ENCODE measurements at places on chromosomes 13 and 19. TPM values are rescaled to one million over a fixed set of nuclear protein-coding genes. Genes with fewer than 3 reads are reported as not detected.

GRCh38 chr19:7885818-7886217 lies 2.5 kb upstream of the LRRC8E start:
- no peaks in the 10 kb centered on the region for H3K27me3 ChIP-seq
- no peaks in the 10 kb centered on the region for H3K36me3 ChIP-seq

- no peak for DNase-seq
- no peak overlapping the region for H3K4me3 ChIP-seq
- H3K4me1 ChIP-seq, result peaks cover 2% of the 10 kb centered on the region
- no peak overlapping the region for H3K27ac ChIP-seq
- no peaks in the 10 kb centered on the region for H3K36me3 ChIP-seq
Measured at GRCh38 chr13:40383132-40383531, 283.3 kb downstream of the FOXO1 start.

GRCh38 chr19:45296355-45296754 lies 26.3 kb downstream of the CKM start:
- H3K4me3 ChIP-seq, result no peak overlapping the region
- peaks cover 47% of the 10 kb centered on the region for H3K4me1 ChIP-seq
- H3K27me3 ChIP-seq, result no peaks in the 10 kb centered on the region

RDH8 gene
- not detected for total RNA-seq

DCLK1 gene
- 0.56 TPM for total RNA-seq

DNA sequence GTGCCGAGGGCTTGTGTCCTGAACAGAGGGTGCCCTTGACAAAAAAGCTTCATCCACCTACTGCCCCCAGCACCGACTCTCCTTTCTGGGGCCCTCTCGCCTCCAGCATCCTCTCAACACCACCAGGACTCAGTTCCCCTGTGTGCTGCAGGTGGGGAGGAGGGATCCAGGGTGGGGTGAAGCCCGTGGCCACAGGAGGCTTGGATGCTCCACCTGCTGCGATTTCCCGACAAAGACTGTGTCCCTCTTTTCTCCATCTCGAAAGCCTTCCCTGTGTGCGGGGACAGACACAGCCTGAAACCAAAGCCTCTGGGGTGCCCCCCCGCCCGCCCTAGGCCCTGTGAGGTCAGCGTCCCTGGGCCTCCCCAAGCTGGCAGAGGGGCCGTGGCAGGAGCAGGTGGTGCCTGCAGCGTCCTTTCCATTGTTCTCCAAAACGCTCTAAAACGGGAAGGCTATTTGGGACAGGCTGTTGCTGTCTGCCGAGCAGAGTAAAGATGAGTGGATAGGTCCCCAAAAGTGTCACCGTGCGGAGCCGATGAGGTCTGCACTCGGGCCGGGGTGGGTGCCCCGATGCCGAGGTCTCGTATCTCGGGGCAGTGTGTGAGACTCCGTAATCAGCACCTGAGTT lies 185.7 kb downstream of the PTPRS start:
- peaks cover 3% of the 10 kb centered on the region for H3K36me3 ChIP-seq
- peak; percentile 24 for DNase-seq
- no peaks in the 10 kb centered on the region for H3K27me3 ChIP-seq
- H3K4me3 ChIP-seq, result no peak overlapping the region

DNA sequence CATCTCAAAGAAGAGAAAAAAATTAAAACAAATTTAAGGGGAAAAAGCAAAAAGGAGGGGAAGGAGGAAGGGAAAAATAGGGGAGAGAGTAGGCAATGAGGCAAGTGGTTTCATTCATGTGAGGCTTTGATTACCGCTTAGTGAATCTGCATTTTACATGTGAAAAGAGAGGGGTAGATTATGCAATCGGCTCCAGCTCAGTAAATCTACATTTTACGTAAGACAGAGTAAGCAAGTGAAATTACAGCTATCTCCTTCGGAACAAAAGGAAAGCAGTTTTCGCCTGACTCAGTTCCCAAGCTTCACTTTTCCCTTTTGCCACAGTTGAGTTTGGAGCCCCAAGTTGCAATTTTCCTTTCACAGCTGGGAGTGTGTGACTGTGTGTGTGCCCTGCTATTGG lies 16.0 kb upstream of the OLFM2 start:
- no peaks in the 10 kb centered on the region for H3K4me1 ChIP-seq
- no peak overlapping the region for H3K4me3 ChIP-seq
- no peaks in the 10 kb centered on the region for H3K27me3 ChIP-seq
- H3K36me3 ChIP-seq, result no peaks in the 10 kb centered on the region
- no peak for DNase-seq

DNA sequence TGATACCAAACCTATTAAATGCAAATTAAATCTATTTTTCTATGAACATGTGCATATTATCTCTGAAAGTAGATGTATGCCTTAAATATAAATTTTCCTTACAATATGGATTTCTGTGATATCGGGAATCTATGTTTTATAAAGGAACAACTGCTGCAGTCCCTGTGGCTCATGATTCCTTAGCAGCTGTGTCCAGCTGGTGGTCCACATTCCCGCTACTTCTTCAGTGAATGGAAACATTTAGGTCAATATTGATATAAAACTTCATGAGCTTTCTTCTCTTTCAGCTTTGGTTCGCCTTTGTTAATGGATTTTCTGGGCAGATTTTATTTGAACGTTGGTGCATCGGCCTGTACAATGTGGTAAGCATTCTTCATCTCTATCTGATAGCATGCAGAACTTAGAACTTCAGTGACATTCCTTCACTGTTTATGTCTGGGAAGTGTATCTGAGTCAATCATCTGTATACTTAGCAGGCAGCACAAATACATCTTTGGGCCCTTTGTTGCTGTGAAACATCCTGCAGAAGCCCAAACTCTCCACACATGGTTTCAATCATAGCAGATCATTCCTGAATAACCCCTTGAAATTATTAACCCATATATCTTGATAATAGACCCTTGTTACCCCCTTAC lies 223.9 kb downstream of the SHISA2 start:
- H3K36me3 ChIP-seq, result no peaks in the 10 kb centered on the region
- H3K27ac ChIP-seq, result no peak overlapping the region
- DNase-seq, result no peak
- H3K4me3 ChIP-seq, result no peak overlapping the region
- H3K4me1 ChIP-seq, result no peaks in the 10 kb centered on the region

DACH1 gene
- 0.84 TPM for total RNA-seq

- H3K36me3 ChIP-seq, result no peaks in the 10 kb centered on the region
- no peaks in the 10 kb centered on the region for H3K4me1 ChIP-seq
- no peak overlapping the region for H3K4me3 ChIP-seq
- H3K27me3 ChIP-seq, result no peaks in the 10 kb centered on the region
Measured at GRCh38 chr13:76936763-76937162, 11.5 kb upstream of the ACOD1 start.

CFAP97D2 gene
- not detected for total RNA-seq

DNA sequence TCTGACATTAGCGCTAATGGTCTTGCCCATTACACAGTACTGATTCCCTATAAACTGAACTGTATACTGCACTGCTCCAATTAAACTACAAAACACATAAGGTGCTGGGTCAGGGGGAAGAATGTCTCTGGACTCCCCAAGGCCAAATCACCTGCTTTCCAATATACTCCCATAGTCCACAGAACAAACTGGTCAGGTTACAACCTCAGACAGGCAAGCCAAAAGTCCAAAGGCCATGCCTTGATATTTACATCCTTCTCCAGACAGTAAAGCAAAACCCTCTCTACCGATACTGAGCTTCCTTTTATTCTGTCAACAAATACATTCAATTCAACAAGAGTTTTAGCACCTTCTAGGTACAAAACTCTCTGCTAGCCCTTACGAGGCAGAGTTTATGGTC lies 8.9 kb downstream of the ZNF541 start:
- H3K27me3 ChIP-seq, result no peaks in the 10 kb centered on the region
- no peaks in the 10 kb centered on the region for H3K36me3 ChIP-seq
- H3K4me1 ChIP-seq, result no peaks in the 10 kb centered on the region

SCAMP4 gene
- total RNA-seq, result 16.4 TPM

- no peaks in the 10 kb centered on the region for H3K4me1 ChIP-seq
- no peak for DNase-seq
- H3K36me3 ChIP-seq, result no peaks in the 10 kb centered on the region
- H3K27ac ChIP-seq, result no peak overlapping the region
Measured at GRCh38 chr13:102983496-102983895, 82.7 kb downstream of the SLC10A2 start.

DNA sequence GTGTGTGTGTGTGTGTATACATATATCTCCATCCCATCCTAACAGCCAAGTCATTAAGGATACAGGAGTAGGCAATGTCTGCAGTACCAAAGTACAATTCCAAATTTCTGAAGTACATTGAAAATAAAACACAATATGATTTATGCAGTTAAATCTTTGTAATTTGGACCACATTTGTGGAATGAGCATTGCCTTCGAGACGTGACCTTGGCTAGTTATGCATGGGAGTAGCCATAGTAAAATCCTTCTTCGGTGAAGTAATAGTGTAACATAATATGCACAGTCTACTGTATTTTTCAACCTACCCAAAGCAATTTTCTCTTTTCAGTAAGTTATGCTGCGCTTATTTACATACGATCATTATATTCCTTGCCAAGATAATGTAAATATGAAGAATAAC lies 665.7 kb upstream of the GPC6 start:
- no peak for DNase-seq
- no peak overlapping the region for H3K27ac ChIP-seq
- no peak overlapping the region for H3K4me3 ChIP-seq
- H3K36me3 ChIP-seq, result no peaks in the 10 kb centered on the region

GRCh38 chr13:101516262-101516661 lies 63.8 kb downstream of the ITGBL1 start:
- H3K27me3 ChIP-seq, result no peaks in the 10 kb centered on the region
- DNase-seq, result no peak
- no peaks in the 10 kb centered on the region for H3K4me1 ChIP-seq

TEKTIP1 gene
- total RNA-seq, result 0.17 TPM

GRCh38 chr19:48020686-48021085 lies 23.2 kb downstream of the CABP5 start:
- H3K4me1 ChIP-seq, result no peaks in the 10 kb centered on the region
- no peaks in the 10 kb centered on the region for H3K27me3 ChIP-seq
- H3K27ac ChIP-seq, result no peak overlapping the region
- no peaks in the 10 kb centered on the region for H3K36me3 ChIP-seq
- H3K4me3 ChIP-seq, result no peak overlapping the region

DNA sequence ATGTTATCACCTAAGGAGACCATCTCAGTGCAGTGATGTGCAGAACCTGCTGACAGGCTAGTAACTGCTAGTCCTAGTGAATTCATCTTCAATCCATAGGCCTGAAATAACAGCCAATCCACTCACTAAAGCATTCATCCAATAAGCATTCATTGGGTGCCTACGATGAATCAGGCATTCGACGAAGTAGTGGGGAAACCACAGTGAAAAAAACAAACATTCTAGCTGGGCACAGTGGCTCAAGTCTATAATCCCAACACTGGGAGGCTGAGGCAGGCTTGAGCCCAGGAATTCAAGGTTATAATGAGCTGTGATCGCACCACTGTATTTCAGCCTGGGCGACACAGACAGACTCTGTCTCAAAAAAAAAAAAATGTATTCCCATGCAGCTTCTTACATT lies 135.6 kb downstream of the RNF17 start:
- H3K27me3 ChIP-seq, result no peaks in the 10 kb centered on the region
- H3K4me3 ChIP-seq, result no peak overlapping the region
- no peak overlapping the region for H3K27ac ChIP-seq
- no peak for DNase-seq
- no peaks in the 10 kb centered on the region for H3K36me3 ChIP-seq

GRCh38 chr19:2782329-2782935 lies 641 bp downstream of the SGTA start:
- H3K4me1 ChIP-seq, result peaks cover 1% of the 10 kb centered on the region
- peak overlapping the region; percentile 85 for H3K27ac ChIP-seq
- H3K27me3 ChIP-seq, result no peaks in the 10 kb centered on the region
- peak overlapping the region; percentile 87 for H3K4me3 ChIP-seq
- DNase-seq, result no peak

DNA sequence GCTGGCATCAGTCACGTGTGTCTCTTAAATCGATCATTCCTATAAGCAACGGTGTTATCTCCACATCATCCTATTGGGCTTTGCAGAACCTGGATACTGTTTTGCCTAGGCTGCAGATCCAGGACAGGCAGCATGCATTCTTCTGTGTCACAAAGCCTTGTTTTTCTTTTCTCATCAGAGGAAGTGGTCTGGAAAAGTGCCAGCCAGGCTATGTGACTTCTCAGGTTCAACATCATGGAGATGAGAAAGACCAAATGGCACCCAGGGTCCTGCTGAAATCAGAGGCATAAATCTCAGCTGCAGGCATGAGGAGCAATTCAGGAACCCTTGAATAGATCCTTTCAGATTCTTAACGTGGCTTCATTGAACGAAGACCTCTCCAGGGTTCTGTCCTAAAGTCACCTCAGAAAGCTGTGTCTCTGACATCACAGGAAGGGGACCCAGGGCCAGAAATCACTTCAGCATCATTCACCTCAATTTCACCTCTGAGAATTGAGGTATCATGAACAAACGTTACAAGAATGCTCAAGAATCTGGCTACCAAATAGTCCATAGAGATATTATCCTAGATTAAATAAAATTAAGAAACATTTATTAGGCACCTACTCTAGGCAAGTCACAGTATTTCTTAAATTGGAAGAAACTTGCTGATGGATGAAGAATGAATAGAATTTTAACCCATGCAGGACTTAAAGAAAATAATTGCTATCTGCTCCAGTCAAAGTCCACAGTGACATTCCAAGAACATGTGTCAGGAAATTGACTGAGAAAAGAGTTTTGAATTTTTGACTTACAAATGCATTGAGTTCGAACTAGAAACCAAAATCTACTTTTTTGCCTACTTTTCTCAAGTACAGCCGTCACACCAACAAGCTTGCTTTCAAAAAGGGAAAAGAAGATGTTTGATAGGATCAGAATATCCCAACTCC lies 124.1 kb downstream of the COG6 start:
- no peaks in the 10 kb centered on the region for H3K27me3 ChIP-seq
- H3K27ac ChIP-seq, result no peak overlapping the region
- no peak overlapping the region for H3K4me3 ChIP-seq

DNA sequence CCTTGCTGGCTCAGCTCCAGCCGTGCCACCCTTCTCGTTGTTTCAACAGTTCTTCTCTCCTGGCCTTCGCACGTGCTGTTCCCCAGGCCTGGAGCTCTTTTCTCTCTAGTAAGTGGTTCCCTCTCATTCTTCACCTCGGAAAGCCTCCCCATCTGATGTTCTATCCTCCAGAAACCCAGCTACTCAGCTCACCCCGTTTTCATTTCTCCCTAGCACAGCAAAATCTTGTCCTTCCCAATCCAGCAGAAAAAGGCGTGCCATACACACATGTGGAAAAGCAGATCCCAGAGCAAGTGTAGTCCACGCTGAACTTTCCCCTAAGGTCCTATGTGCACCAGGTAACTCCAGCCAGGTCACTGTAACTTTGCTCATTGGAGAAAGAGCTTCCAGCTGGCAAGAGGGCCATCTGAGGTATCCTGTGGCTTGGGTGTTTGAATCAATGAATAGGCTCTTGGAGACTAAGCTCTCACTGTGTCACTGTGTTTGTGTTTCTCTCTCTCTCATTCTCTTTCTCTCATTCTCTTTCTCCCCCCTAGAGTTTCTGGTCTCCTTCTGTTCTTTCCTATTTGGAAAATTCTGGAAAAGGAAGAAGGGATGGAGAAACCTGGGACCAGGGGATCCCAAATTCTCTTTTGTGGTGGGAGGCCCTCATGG lies 49.0 kb downstream of the COLGALT1 start:
- peaks cover 10% of the 10 kb centered on the region for H3K4me1 ChIP-seq
- H3K27ac ChIP-seq, result no peak overlapping the region
- no peak overlapping the region for H3K4me3 ChIP-seq
- no peaks in the 10 kb centered on the region for H3K27me3 ChIP-seq
- no peak for DNase-seq
- H3K36me3 ChIP-seq, result no peaks in the 10 kb centered on the region

GRCh38 chr19:29143183-29143582 lies 69.8 kb downstream of the UQCRFS1 start:
- H3K36me3 ChIP-seq, result no peaks in the 10 kb centered on the region
- H3K4me1 ChIP-seq, result no peaks in the 10 kb centered on the region
- DNase-seq, result no peak

GTF2F1 gene
- total RNA-seq, result 22.0 TPM

All from liver (tissue), 10 donors.